GM12892 (cell line): ENCODE measurements at places on chromosomes 5 and 9.

- DNase-seq: no peak
Measured at GRCh38 chr9:108666240-108666784, 189.5 kb downstream of the ACTL7B start.

DNA sequence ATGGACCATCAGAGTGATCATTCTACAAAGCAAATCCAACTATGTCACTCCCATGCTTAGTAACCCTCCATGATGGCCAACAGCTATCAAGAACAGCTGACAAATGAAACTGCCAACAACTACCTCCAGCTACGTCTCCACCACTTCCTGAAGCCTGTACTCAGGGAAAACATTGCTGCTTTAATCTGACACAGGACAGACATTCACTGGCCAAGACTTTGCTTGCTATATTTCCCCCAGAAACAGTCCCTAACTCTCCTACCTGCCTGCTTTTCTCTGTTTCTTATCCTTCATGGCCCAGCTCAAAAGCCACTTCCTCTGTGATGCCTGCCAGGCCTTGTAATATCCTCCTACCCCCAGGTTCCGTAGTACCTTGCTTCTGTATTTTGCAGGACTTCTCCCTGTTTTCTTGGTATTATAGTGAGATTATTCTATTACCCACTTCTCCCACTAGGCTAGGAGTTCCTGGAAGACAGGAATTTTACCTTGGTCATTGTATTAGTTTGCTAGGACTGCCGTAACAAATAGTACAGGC lies 14.7 kb upstream of the RAB14 start:
- DNase-seq: no peak

- DNase-seq: no peak
Measured at GRCh38 chr9:6054280-6055099, 39.1 kb upstream of the RANBP6 start.

DNA sequence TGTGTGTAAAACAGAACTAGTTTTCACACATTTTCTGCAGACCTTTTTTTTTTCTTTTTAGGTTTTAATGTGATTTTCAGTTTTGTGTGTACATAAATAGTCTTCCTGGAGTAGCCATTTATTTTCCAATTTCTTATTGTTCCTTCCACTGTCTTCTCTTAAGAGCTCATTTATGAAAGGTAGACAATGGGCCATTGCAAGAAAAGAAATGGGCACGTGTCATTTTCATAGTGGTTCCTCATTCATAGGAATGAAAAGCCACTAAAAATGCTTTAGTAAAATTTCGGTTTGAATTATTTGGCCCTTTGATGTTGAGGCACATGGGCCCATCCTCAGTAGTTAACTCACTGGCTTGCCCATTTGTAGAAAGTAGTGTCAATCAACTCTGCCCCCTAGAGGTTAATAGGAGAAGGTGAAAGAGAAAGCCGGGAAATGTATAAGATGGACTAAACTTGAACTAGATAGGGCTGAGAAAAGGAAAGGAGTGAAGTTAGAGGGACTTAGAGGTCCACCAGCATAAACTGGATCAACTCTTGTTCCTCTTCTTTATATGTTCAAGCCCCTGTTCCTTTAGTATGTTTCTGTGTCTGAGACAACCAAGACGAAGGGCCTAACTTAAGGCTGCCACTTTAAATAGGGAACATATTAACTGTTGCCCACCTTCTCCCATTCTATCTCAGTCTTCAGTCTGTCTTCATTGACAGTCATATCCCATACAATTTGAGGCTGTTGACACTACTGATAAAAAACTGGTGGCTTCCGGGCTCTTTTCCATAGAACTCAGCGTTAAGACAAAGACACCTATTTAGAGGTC lies 72.6 kb downstream of the SMARCA2 start:
- peak; percentile 17 for DNase-seq

DNA sequence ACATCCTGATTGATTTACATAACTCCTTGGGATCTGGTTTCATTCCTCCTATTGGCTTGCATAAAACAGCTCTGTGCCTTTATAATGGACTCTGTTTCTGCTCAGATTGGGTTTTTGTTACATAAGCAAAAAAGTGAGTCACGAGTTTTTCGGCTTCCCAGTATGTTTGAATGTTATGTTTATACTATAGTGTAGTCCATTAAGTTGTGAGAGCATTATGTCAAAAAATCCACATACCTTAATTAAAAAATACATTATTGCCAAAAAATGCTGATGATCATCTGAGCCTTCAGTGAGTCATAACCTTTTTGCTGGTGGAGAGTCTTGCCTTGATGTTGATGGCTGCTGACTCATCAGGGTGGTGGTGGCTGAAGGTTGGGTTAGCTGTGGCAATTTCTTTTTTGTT lies 144.6 kb downstream of the CCDC171 start:
- DNase-seq: no peak

- no peak for DNase-seq
Measured at GRCh38 chr5:34597034-34598027, 58.8 kb upstream of the RAI14 start.

GRCh38 chr9:104091708-104092107 lies 2.4 kb upstream of the SMC2 start:
- no peak for DNase-seq

GRCh38 chr5:88279584-88279983 lies 10.9 kb upstream of the TMEM161B start:
- DNase-seq: no peak

DNA sequence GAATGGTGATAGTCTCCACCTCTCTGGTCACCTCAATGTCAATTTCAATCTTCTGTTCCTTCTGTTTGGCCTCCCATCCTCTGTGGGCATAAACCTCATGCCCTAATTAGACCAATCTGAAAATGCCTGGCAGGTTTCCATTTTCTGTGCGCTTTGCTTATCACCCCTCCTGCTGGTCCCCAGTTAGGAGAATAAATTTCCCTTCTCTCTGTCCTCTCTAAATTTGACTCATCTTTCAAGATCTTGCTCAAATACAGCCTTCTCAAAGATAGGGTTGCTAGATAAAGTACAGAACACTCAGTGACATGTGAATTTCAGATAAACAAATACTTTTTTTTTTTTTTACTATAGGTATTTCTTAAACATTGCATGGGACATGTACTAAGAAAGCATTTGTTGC lies 69.4 kb upstream of the CD180 start:
- DNase-seq: no peak

GRCh38 chr5:41414598-41414997 lies 95.8 kb downstream of the PLCXD3 start:
- no peak for DNase-seq

DNA sequence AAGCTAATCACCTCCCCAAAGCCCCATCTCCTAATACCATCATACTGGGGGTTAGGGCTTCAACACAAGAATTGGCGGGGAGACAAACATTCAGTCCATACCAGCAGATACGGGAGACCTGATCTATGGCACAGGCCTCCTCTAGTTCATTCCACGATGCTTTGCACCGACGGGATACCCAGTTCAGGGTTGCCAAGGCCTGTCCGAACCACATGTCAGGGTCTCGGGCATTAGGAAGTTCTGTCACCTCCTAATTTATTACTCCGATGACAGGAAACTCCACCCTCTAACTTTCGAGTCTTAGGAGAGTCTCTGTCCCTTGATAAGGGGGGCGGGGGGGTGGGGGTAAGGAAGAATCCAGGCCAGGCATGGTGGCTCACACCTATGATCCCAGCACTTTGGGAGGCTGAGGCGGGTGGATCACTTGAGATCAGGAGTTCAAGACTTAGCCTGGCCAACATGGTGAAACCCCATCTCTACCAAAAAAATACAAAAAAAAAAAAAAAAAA lies 23.8 kb upstream of the ANKRD33B start:
- no peak for DNase-seq

DNA sequence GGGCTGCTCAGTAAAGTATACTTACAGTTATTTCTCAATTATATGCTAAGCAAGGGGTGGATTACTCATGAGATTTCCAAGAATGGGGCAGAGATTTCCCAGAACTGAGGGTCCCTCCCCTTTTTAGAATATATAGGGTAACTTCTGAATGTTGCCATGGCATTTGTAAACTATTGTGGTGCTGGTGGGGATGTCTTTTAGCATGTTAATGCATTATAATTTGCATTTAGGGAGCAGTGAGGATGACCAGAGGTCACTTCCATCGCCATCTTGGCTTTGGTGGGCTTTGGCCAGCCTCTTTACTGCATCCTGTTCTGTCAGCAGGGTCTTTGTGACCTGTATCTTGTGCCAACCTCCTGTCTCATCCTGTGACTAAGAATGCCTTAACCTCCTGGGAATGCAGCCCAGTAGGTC lies 35.5 kb downstream of the TTC1 start:
- DNase-seq: no peak

GRCh38 chr9:135865531-135865930 lies 41.8 kb downstream of the CAMSAP1 start:
- DNase-seq: no peak

DNA sequence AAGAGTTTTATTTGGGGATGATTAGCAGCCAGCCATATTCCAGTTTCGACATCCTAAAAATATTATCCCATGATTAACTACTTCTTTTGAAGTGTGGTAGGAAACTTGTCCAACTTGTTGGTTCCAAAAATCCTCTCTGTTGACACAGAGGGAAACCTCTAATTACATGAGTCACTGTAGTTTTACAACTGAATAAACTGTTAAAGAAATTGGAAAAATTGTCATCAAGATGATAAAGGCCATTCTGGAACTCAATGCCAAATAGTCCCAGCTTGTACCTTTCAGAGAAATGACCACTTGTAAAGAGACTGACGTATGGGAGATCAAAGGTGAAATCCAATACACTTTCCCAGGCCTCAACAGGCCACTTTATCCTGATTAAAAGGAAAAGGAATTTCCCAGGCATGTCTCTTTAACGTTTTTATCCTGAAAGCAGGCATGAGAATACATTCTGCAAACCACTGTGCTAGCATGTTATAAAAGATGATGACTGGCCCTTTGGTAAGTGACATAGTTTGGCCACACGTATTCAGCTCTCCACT lies 261.6 kb downstream of the GLIS3 start:
- no peak for DNase-seq

DNA sequence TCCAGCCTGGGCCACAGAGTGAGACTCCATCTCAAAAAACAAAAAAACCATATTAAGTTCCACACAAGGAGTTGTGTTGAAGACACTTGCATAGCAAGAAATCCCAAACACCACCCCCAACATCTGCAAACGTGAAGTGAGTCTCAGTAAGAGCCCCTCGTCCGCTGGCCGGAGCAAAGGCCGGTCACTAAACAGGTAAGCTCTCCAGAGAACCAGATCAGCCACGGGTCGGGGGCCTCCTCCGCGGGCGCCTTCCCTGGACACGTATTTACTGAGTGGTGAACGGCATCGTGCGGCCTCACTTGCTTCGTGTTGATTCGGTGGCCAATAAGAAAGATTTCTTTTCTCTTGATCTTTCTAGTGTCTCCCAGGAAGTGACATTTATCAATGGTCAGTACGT lies 93.6 kb downstream of the MRPL36 start:
- DNase-seq: no peak

- no peak for DNase-seq
Measured at GRCh38 chr9:111752455-111752854, 42.3 kb downstream of the SHOC1 start.

GRCh38 chr5:31733371-31733770 lies 94.4 kb downstream of the PDZD2 start:
- DNase-seq: no peak

- DNase-seq: no peak
Measured at GRCh38 chr5:67552773-67553172, 356.2 kb upstream of the CD180 start.

GRCh38 chr9:14303521-14303920 lies 10.4 kb downstream of the NFIB start:
- DNase-seq: no peak

GRCh38 chr9:127207734-127208410 lies 56.7 kb upstream of the GARNL3 start:
- DNase-seq: no peak

DNA sequence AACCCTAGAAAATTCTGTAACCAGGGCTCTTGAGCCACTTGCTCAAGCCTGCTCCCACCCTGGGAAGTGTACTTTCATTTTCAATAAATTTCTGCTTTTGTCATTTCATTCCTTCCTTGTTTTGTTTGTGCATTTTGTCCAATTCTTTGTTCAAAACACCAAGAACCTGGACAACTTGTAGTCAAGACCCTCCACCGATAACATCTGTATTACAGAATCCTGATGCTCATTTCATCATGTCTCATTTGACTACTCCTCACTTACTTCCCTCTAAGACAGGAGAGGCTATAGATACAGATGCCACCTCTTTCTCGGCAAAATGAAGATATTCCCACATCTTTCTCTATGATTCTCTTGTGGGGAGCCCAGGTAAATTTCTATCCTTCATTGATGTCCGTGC lies 183.5 kb downstream of the TMEM232 start:
- DNase-seq: no peak

- no peak for DNase-seq
Measured at GRCh38 chr5:63245271-63245670, 666.7 kb downstream of the LRRC70 start.

DNA sequence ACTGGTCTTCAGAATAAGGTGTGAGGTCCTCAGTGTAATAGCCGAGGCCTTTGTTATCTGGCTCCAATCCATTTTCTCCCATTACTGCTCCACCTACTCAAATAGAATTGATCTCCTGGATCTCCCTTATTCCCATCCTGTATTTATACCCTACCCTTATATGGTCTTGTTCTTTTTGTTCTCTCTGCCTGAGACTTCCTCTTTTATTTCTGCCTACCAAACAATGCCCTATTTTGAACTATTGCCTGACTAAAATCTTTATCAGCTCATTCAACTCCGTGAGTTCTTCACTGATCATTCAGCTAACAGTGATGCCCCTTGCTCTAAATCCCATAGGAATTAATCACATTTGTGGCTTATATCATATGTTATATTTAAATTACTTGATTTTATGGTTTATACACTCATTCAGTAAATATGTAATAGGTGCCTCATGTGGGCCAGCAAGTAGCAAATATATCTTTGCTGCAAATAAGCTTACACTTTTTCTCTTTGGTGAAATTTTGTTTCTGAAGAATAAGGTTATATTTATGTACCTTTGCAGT lies 417.5 kb upstream of the MEF2C start:
- no peak for DNase-seq
